ENCODE measurements at places on chromosomes 4 and X.

GRCh38 chr4:40562681-40563080 lies 67.0 kb downstream of the RBM47 start:
- DNase-seq = no peak

- DNase-seq = no peak
Observed at GRCh38 chr4:3312362-3312761, 19.5 kb downstream of the RGS12 start.

- no peak for DNase-seq
Observed at GRCh38 chrX:153491351-153491914, 3.3 kb upstream of the BGN start.

- DNase-seq = no peak
Observed at GRCh38 chrX:51955200-51955599, 61.8 kb downstream of the MAGED1 start.

GRCh38 chr4:27764526-27764837 lies 903.8 kb downstream of the STIM2 start:
- DNase-seq = no peak

GRCh38 chr4:135256111-135256510 lies 1054.5 kb upstream of the PABPC4L start:
- DNase-seq = no peak

DNA sequence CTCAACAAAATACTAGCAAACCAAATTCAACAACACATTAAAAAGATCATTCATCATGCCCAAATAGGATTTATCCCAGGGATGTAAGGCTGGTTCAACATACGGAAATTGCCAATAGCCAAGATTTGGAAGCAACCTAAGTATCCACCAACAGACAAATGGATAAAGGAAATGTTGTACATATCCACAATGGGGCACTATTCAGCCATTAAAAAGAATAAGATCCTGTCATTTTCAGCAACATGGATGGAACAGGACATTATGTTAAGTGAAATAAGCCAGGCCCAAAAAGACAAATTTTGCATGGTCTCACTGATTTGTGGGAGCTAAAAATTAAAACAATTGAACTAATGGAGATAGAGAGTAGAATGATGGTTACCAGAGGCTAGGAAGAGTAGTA lies 82.0 kb upstream of the FAM241A start:
- no peak for DNase-seq

DNA sequence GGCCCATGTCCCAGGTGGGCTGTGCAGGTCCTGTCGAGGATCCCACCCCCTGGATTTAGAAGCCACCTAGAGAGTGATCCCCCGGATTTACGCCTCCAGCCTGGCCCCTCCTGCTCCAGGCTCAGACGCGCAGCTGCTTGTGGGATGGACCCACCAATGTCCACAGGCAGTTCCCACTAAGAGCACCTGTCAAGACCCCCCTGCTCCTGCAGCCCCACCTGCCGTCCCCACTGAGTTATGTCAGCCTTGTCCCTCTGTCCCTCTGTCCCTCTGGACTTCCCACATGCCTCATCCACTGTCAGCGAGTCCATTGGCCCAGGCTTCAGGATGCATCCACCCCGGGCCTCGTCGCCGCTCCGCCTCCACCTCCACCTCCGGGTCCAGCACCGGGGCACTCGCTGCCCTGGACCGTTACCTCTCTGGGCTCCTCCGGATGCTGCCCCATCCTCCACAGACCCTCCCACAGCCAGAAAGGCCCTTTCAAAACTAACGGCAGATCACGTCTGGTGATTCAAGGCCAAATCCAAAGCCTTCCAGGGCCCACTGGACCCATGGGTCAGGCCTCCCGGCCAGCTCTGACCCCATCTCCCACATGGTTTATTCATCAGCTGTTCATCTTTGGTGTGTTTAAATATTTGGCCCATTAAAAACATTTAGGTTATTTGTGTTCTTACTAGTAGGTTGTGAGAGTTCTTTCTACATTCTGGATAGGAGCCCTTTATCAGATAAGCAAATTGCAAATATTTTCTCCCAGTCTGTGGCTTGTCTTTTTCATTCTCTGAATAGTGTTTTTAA lies 28.3 kb downstream of the HTRA3 start:
- DNase-seq = no peak

GRCh38 chr4:74370912-74371311 lies 6.0 kb downstream of the EREG start:
- no peak for DNase-seq

GRCh38 chrX:41870719-41871151 lies 52.6 kb downstream of the CASK start:
- DNase-seq = no peak

GRCh38 chr4:57265831-57266582 lies 155.8 kb upstream of the IGFBP7 start:
- no peak for DNase-seq

GRCh38 chrX:100731441-100732281 lies at the start of gene SYTL4:
Gene SYTL4, minus strand, starts transcription at chrX:100732121. Its CDS starts 30,084 bp downstream, at chrX:100702037.
- peak; percentile 70 for DNase-seq

- no peak for DNase-seq
Observed at GRCh38 chrX:154327038-154327820, 31.6 kb downstream of the TKTL1 start.

GRCh38 chrX:103730796-103731493 lies 20.2 kb downstream of the TMEM31 start:
- no peak for DNase-seq

GRCh38 chr4:8132947-8133705 lies 25.5 kb downstream of the ABLIM2 start:
- peak; percentile 49 for DNase-seq

DNA sequence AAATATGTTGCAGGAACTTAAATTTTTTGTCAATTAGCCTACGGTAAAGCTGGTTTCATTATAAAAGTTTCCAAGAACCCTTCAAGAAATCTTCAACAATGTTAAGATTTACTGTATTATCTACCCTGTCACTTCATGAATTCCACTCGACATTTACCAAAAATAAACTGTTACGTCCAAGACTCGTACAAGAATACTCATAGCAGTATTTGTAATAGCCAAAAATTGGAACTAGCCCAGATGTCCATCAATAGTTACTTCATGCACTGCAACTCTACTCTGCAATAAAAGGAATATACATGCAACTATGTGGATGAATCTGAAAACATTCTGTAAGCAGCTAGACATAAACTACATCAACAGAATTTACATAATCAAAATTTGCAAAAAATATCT lies 13.4 kb downstream of the RBMX start:
- no peak for DNase-seq

DNA sequence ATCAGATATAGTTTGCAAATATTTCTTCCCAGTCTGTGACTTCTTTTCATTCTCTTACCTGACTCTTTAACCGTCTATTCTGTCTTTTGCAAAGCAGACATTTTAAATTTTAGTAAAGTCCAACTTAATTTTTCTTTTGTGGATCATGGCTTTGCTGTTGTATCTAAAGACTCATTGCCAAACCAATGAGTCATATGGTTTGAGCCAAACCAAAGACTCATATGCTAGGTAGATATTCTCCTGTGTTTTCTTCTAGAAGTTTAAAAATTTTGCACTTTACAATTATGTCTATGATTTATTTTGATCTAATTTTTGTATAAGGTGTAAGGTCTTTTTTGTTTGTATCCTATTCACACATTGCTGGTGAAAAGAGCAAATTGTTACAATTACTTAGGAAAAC lies 446.8 kb downstream of the ANKRD50 start:
- no peak for DNase-seq

DNA sequence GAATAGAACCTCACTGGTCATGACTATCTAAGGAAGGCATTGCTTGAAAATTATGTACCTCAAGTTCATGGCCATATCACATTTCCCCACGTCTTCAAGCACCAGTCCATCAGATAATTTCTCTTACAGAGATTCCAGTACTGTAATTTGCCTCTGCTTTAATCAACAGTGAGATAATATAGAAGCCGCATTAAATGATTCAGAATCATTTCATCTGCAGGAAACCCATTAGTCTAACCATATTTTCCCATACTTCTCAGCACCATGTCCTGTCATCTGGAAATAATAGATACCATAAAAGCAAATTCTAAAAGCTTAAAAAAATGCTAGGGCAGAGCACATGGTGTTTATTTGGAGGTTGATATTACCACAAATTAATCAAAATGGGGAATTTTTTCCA lies 310.3 kb upstream of the SLIT2 start:
- DNase-seq = no peak

- no peak for DNase-seq
Observed at GRCh38 chrX:74890676-74891430, 34.4 kb downstream of the NEXMIF start.

DNA sequence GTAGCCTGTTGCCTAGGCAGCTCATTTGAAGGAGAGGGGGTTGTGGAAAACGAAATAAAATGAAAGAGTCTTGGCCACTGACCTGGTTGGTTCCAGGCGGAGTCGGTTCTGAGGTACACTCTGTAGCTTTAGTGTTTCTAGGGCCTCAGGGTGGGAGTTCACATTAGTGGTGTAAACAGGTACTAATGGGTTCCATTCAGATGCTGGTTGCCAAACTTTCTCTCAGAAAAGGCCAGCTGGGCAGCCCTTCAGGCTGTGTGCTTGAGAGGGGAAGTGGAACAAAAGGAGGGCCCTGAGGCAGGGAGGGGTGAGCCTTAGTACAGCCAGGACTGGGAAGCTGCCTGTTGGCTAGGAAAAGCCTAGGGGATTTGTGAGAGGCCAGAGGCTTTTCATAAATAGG lies 24.8 kb downstream of the NHSL2 start:
- no peak for DNase-seq

DNA sequence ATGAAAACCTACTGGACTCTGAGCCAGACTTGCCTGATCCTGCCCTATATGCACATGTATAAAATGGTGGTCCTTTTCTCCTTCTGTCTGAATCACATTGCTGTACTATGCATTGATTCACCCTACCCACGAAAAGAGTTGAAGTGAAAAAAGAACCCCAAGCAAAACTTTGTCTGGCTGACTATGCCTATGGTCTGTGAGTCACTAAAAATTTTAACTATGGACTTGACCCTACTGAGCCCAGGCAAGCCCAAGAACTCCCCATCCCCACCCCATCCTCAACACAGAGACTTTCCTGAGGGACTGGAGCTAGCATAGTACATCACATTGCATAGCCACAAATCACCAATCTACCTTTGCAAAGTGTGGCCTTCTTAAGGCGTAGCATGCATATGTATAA lies 116.6 kb upstream of the TENM3 start:
- no peak for DNase-seq

DNA sequence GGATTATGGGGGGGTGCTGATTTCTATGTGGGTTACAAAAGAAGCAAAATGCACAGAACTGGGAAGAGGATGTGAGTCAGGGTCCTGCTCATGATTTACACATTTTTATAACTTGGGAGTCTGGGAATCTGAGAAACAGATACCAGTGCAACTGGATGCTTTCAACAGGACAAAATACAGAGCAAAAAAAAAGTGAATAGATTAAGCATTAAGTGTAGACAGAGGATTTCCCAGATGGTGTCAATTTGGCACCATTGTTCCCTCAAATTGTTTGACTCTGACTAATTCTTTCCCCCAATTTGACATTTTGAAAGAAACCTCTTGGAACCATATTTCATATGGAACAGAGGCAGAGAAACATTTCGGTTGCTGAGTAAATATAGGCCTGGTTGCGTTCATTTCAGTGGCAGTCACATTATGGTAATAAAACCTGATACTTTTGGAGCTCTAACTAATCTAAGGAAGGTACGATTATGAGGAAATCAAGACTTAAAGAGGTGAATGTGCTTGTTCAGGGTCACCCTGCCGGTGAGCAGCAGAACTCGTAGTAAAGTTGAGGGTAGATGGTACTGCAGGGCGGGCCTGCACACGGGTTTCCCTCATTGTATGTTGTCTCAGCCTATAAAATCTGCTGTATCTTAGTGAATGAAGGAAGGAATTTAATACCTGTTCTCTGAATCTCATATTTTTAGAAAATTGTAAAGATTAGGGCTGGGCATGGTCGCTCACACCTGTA lies 18.7 kb upstream of the CDKL5 start:
- DNase-seq = no peak

DNA sequence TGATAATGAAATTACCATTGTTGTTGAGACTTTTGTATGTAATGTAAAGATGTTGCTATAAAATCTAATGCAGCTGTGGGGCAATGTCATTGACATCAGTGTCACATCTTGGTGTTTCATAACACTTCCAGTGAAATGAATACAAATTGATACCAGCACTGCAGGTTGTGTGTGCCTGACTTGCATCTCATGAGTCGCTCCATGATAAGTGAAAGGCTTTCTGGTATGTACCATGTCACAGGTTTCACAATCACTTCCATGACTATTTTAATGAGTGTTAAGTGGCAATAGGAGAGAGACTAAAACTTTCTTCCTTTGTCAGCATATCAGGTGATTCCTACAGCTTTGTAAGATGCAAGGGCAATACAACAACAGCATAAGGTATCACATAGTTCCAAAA lies 94.4 kb downstream of the ABCB7 start:
- DNase-seq = no peak

- DNase-seq = no peak
Observed at GRCh38 chr4:104381729-104382128, 113.0 kb downstream of the CXXC4 start.

DNA sequence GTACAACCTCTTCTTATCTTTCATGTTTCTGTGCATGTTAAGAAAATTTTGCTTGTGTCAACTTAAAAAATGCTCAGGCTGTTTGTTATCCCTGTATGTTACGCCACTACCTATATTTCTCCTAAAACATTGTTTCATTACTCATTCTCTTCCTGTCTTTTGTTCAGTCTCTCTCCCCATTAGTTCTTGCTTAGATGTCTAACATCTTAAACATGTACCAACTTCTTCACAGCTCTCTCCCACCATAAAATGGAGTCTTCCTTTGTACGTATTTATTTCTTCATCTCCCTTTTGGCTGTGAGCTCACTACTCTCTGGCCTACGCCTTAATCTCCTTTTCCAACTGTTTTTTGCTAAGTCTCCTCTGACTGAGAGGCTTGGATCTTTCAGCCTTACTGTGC lies 36.4 kb downstream of the PCDH7 start:
- DNase-seq = no peak

- no peak for DNase-seq
Observed at GRCh38 chrX:1932231-1932630, 317.4 kb downstream of the ASMT start.

- DNase-seq = no peak
Observed at GRCh38 chr4:82069883-82070638, 303.7 kb downstream of the HNRNPD start.

DNA sequence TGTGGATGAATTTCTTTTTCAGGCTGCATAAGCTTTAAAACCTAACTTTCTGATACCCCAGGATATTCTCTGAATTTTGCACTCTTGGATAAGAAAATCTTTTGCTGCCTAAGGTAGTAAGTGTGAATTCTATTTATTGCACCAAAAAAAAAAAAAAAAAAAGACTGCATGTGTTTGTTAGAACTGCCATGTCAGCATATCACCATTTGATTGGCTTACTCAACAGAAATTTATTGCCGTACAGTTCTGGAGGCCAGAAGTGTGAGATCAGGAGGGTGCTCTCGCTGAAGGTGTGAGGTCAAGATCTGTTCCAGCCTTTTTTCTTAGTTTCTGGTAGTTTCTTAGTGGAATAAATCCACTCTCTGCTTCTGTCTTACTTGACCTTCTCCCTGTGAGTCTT lies 1250.0 kb upstream of the PRKX start:
- DNase-seq = no peak

GRCh38 chr4:17511051-17511450 lies 839 bp downstream of the QDPR start:
- no peak for DNase-seq

GRCh38 chrX:54640736-54641135 lies 110.7 kb downstream of the GNL3L start:
- no peak for DNase-seq

- DNase-seq = no peak
Observed at GRCh38 chr4:141375855-141376254, 155.2 kb downstream of the ZNF330 start.
